Lower leg skin (tissue), 4 donors: ENCODE measurements at places on chromosomes 7 and 10. TPM values are rescaled to one million over a fixed set of nuclear protein-coding genes. Genes with fewer than 3 reads are reported as not detected.

DNA sequence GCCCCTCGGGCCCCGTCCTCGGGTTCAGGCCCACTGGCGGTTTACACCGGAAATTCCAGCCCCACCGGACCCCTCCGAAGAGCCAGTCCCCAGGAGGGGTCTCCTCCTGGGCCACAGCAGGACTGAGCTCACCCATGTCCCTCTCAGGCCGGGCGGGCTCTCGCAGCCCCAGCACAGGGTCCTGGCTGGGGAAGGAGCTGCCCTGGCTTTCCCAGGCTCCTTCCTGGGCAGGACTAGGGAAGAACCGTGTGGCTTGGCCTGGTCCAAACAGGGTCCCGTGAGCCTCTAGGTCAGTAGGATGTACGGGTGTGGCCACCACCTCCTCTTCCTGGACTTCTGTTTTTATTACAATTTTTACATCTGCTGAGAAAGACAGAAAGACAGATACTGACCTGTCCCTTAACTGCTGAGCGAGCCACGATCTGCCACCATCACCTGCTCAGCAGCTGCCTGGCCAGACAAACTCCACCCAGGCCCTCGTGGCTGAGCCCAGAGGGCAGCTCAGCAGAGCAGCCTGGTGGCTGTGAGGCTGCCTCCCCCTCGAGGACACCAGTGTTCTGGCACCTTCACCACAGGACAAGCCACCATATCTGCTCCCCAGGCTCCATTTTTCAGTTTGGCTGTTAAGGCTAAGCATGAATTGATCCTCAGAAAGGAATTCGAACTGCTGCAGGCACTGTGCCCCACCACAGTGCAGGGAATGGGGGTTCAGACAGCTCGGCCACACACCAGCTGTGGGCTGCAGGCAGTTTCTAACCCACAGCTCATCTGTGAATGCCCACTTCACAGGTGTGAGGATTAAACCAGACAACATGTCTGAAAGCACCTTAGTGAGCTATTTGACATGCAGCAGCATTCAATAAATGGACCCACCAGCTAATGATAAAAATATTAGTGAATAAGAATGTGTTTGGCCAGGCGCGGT is 14.5 kb upstream of the ZNF777 start:
- DNase-seq: no peak

DNA sequence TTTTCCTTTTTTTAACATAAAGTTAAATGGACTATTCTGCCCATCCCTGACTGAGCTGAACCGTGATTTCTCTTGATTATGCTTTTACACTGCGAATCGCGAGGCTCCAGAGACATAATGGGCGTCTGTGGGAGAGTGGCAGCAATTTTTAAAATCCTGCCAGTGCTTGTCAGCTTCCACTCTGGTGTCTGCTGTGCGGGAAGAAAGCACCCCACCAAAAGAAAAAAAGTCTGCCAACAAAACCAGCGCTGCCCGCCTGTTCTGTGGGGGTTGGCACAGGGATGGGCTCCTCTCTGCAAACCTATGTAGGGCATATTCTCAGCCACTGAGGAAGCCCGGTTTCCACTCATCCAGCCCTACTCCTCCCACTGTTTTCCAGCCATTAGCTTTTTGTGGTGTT is 592.3 kb upstream of the GALNT17 start:
- DNase-seq: no peak

DNA sequence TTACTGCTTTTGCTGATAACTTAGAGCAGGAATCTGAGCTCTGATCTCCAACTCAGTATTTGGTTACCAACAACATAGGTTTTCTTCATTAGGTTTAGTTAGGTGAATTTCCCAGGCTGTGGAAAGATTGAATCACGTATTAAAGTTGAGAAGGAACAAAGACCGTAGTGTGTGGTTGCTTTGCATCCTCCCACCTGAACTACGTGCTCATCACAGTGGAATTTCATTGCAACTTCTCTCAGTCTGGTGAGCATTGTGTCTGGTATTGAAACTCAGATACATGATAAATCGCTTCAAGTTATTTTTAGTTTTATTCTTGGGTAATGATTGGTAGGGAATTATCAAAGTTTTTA is 139.4 kb upstream of the AKR1E2 start:
- no peak for DNase-seq

DNA sequence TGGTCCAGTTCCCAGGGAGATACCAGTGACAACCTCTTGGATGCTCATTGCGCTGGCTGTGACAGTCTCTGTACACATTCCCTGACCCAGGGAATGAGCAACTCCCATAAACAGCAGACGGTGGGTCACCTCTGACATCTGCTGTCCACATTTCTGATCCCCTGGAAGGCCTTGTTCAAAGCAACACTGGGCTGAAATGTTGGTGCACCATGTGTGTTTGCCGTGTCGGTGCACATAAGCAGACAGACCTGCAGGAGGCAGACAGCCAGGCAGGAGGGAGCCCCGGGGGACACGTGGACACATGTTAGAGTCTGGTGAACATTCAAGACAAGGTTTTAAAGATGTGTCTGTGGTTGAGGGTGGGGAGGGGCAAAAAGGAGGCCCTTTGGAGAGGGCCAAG is 254.9 kb downstream of the PLXNA4 start:
- no peak for DNase-seq

GRCh38 chr10:30751678-30752331 is 122.3 kb upstream of the LYZL2 start:
- DNase-seq: peak; percentile 90

- no peak for DNase-seq
These were observed 84.1 kb downstream of the MALSU1 start for GRCh38 chr7:23383225-23383624.

- DNase-seq: no peak
These were observed 76.1 kb downstream of the CREB3L2 start for GRCh38 chr7:137925754-137926153.

DNA sequence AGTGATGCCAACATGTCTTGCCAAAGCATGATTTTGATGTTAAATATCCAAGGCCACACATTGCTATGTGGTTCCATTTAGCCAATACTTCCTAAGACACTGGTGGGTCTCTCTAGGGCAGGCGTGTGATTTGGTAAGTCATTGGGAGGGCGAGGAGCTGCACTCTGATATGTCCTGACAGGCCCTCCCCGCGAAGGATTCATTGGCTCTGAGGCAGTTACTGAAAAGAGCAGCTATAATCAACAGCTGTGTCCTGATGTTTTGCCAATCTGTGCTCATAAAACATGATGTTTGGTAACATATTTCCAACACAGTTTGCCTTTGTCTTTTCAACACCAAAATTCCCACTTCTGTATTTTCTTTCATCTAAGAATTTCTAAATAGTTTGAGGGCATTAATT is 646.7 kb downstream of the PARD3 start:
- DNase-seq: no peak

DNA sequence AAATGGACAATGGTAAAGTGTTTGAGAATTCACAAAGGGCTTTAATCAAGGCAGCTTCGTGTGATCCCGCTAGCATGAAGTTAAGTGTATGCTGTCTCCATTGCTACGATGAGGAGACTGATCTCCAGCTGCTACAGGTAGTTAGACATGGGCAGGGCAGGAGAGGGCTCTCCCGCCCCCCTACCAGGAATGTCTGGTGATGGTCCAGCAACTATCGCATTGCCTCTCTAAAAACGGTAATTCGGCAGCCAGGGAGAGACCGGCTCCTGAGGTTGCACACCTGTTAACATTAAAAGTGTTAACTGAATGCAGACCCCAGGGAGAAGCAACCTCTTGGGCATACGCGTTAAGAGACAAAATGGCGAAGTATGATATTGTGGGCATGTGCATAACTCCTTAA is 37.9 kb downstream of the SVIL start:
- peak; percentile 64 for DNase-seq

GRCh38 chr7:41445946-41446345 is 256.9 kb downstream of the INHBA start:
- no peak for DNase-seq

- no peak for DNase-seq
These were observed 16.0 kb downstream of the VPS26A start for GRCh38 chr10:69139961-69140360.

GRCh38 chr10:133199488-133199885 is 30.5 kb upstream of the UTF1 start:
- no peak for DNase-seq

- DNase-seq: peak; percentile 89
These were observed 118.2 kb downstream of the JAZF1 start for GRCh38 chr7:28062197-28062991.

GRCh38 chr10:99345350-99345749 is 16.2 kb downstream of the CNNM1 start:
- no peak for DNase-seq

DNA sequence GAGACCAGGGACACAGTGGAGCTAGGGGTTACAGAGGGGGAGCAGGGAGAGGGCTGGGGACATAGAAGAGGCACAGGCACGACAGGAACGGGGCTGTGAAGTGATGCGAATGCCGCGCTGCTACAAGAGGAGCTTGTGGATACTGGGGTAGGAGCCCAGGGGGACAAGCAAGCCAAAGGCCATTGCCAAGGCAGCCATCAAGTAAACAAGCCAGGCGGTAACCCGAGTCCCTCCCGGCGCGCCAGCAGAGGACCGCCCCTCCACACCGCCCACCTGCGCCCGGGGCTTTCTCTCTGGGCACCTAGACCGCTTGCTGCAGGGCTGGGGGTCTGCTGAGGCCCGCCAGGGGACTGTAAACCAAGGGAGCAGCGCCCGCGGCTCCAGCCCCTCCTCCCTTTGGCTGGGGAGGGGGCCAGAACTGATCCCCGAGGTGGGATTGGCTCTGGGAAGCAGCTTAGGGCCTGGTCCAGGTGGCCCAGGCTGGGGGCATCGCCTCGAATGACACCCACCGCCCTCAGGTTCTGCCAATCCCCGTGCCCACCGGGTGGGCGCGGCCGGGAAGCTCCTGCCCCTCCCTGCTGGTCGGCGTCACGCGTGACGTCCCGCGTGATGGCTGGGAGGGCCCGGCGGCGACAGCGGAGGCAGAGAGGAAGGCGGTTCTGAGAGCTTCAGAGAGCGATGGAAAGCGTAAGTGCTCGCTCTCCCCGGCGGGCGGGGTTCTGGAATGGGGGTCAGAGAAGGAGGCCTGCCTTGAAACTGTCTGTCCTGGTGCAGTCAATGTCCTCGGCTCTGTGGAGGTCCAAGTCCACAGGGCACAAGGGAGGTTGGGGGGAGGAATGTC is 982 bp downstream of the SFXN3 start:
- peak; percentile 86 for DNase-seq

DNA sequence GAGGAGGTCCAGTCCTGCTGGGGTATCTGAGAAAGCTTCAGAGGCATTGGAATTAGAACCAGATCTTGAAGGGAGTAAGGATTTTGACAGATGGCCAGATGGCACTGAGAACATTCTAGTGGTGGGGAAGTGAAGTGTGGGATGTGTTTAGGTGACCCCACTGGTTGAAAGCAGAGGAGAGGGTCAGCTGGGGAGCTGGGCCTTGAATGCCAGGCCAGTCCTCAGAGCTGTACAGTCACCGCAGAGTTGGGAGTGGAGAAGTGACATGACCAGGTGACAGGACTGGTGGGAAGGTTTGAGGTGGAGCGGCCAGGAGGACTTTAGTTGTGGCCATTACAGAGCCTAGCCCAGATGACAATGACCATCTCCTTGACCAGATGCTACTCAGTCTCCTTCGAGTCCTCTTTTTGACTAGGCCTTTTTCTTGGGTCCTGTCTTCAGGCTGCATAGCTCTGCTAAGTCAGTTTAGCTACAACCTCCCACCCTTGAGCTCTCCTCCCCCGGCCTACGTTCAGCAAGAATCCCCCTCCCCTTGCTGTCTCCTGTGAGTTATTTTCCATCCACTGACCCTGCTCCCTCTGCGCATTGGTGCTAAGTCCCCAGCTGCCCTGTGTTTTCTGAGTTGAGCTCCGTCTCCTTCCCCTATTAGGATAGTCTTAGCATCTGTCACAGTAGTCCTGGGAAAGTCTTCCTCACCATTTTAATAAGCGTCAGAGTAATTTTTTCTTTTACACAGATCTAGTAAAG is 56.3 kb downstream of the CCNY start:
- no peak for DNase-seq

The HOXA11 gene
- not detected for total RNA-seq

The ZPBP gene
- not detected for total RNA-seq

The CNNM1 gene
- total RNA-seq: 2.1 TPM

The ADCK2 gene
- total RNA-seq: 48.0 TPM

The JCAD gene
- total RNA-seq: 4.1 TPM

The PON1 gene
- total RNA-seq: 0.52 TPM

The C10orf105 gene
- 0.21 TPM for total RNA-seq

The PURB gene
- total RNA-seq: 28.5 TPM

The MMRN2 gene
- 42.7 TPM for total RNA-seq

The ABCB4 gene
- total RNA-seq: 1.1 TPM

The PNLIPRP3 gene
- 30.7 TPM for total RNA-seq
